ENCODE measurements at places on chromosomes 6 and 20.

- no peak for DNase-seq
Measured at GRCh38 chr20:15643713-15644112, 929.5 kb downstream of the KIF16B start.

GRCh38 chr20:34915749-34916455 lies 39.5 kb downstream of the ACSS2 start:
- no peak for DNase-seq

GRCh38 chr20:32155017-32155981 lies 45.8 kb downstream of the TM9SF4 start:
- no peak for DNase-seq

DNA sequence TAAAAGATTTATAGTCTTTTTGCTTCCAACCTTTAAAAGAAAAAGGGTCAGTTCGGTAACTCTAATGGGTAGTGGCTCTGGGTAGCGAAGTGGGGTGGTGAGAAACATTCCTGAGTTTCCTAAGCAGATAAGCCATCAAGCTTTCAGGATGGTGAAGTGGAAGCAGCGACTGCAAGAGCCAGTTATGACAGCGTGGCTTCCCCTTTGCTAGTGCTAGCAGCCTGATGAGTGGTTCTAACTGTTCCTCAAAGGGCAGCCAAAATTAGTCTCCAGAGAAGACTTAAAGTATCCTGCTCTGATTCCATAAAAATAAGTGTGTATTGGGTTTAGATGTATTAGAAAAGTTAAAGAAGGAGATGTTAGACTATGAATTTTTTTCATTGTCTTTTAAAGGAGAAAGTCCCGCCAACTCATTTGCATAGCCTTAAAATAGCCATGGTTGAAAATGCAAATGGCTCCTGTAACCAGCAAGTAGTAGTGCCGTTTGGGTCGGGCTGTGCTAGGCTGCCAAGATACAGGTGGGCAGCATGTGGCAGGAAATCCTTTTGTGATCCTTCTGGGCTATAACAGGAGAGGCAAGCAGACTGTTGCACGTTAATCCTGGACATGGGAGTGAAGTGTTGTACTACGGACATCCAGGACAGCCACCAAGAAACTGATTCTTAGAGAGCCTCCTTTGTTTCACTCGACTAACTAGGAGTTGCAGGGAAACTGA lies 18.0 kb downstream of the ELOVL2 start:
- no peak for DNase-seq

GRCh38 chr6:143368426-143368825 lies 82.1 kb downstream of the ADAT2 start:
- DNase-seq, result no peak

GRCh38 chr6:20444786-20445271 lies 43.1 kb downstream of the E2F3 start:
- no peak for DNase-seq

- DNase-seq, result no peak
Measured at GRCh38 chr6:139863346-139863745, 488.9 kb upstream of the CITED2 start.

DNA sequence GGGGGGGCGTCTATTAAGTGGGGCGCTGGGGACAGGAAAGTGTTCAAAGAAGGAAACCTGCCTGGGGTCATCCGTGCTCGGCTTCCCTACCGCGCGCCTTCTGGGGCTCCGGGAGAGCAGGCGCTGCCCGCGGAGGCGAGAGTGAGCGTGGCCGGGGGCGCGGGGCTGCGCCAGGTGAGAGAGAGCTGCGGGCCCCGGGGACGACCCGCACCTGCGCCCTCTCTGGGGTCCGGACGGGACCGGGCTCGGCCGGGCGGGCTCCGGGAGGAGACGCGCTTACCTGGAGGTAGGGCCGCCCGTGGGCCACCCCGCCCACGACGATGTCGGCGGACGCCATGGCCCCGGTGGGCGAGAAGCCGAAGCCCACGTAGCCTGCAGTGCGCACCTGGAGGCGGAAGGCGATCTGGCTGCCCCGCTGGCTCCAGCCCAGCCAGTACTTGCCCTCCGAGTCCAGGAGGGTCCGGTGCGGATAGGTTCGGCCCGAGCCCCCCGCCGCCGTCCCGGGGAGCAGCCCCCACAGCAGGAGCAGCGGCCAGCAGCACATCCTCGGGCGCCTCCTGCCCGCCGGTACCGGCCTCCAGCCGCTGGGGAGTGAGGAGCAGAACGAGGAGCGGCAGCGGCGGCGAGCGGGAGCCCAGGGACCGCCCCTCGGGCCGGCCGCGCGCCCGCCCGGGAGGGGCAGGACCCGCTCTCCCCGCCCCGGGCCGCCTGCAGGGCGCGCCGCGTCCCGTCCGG lies at the start of gene MOXD1:
TSS of gene MOXD1 (minus strand) at position 593 of the 735 bp plus-strand sequence. CDS start at position 544, 49 bp downstream.
- no peak for DNase-seq

GRCh38 chr20:8002056-8002455 lies 17.5 kb downstream of the TMX4 start:
- no peak for DNase-seq

DNA sequence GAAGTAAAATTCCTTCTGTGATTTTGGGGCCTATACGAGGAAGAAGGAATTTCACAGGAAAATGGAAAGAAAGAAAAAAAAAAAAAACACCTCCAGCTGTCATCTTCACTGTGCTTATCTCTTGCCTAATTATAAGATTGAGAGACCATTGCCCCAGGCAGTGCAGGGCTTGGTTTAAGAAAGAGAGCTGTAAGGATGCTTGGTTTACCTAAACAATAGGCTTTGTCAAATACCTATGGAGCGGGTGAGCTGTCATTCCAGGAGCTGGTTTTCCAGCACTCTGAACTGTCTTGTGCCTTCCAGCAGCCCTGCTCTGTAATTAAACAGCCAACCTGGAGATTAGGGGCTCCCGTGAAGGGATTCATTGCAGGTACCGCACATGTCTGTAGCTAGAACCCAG lies 137.8 kb downstream of the EDN3 start:
- DNase-seq, result no peak

DNA sequence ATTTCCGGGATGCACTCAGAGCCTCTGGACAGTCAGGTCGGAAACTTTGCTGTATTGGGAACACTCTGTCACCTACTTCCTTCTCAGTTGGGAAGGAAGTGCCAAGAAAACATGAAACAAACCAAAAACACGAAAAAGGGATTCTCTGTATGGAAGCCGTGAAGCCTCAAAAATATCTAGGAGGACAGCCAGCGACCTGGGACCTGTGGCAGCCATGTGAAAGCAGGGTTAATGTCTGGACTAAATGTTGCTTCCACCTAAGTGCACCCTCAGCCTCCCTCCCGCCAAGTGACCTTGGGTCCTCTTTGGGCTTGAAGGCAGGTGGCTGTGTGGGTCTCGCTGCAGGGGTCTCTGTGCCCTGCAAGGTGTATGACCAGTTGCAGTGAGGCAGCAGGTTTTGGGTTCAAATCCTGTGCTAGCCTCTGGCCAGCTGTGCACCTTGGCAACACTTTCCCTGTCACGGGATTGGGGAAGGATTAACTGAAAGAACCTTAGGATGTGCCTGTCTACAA lies 851 bp downstream of the MAVS start:
- DNase-seq, result no peak

GRCh38 chr20:58700121-58700821 lies 7.7 kb downstream of the NPEPL1 start:
- DNase-seq, result no peak

- no peak for DNase-seq
Measured at GRCh38 chr6:32114796-32115195, 5.7 kb upstream of the TNXB start.

DNA sequence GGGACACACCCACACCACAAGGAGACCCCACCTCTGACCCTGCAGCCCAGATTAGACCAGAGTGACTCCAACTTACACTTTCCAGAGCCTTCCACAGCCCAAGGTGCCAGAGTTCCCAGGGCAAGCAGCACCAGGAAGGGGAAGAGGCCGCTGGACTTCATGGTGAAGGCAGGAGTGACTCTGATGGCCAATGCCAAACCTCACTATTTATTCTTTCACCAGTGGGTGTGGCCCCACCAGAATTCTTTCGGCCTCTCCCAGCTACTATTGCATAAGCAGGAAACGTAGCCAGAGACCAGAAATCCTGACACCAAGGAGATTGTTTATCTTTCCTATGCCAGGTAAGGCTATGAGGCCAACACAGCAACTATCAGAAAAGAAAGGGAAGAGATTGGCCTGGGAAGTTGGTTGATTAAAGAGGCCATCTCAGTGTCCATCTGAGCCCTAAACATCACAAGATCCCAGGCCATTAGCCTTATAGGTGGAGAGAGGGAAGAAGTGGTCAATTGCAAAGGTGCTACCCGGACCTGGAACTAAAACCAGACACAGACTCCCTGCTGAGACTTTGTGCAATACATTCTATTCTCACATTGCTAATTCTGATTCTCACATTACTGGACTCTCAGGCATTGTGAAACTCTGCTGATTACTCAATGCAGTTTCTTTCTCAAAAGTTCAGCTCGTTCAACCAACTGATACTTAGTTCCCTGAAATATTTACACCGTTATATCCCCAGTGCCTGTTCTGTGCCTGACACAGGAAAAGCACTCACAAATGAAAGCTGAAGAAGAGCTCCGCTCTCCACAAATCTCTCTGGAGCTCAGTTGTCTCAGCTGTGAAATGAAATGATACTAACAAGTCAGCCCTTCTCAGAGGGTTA lies at the start of gene SLPI:
TSS of gene SLPI (minus strand) at position 182 of the 880 bp plus-strand sequence. CDS start at position 161, 21 bp downstream.
- no peak for DNase-seq

DNA sequence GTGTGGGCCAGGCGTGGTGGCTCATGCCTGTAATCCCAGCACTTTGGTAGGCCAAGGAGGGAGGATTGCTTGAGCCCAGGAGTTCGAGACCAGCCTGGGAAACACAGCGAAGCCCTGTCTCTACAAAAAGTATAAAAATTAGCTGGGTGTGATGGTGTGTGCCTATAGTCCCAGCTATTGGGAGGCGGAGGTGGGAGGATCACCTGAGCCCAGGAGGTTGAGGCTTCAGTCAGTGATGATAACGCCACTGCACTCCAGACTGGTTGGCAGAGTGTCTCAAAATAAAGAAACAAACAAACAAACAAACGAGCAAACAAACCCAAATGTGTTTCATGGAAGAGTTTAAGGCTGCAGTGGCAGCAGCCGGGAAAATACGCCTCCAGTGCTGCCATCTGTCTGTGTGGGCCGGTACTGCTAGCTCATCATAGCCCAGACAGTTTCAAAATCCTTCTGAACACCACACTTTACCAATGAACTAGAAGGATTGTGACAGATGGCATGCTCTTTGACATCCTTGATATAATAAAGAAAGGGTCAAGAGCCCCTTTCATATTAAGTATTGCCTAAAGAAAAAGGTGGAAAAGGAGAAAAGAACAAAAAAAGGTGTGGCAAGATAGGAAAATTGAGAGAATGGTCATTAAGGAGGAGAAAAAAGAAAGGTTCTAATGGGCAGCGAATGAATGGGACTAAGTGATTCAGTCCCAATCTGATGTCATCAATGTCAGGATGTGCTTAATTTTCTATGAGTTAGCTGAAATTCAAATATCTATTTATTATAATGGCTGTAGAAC lies 298.6 kb downstream of the SYNE1 start:
- peak; percentile 18 for DNase-seq

- no peak for DNase-seq
Measured at GRCh38 chr20:46967646-46968045, 73.0 kb downstream of the EYA2 start.

GRCh38 chr20:44066645-44067606 lies 120.1 kb downstream of the JPH2 start:
- DNase-seq, result no peak

DNA sequence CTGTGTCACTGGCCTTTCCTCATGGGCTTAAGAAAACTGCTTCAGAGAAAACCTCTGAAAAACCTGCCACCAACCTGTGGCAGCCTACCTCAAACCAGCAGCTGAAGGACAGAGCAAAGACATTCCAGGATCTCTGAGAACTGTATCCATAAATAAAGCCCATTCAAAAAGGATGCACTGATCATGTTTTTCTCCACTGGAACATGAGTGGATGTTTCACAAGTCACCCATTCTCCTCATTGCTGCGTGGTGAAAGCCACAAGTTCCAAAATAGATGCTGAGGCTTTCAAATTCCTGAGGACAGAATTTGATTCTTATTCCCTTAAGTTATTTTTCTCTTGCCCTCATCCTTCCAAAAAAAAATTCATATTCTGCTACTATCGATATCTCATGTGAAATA lies 280.6 kb downstream of the KHDC1L start:
- DNase-seq, result no peak

DNA sequence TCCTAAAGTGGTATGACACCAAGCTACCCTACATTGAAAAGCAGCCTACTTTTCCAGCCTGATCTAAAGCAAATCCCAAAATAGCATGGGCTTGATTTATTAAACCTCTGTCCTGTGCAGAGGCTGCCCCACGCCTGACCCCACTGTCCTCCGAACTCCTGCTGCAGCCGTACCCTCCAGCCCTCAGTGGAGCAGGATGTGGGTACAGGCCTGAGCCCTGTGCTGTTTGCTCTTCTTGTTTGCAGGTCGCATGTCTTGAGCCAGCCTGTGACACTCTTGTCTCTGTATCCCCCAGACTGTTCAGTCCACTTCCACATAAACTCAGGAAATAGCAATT lies 61.2 kb downstream of the RPP40 start:
- DNase-seq, result no peak

GRCh38 chr20:9617940-9618339 lies 103.5 kb downstream of the LAMP5 start:
- DNase-seq, result no peak

DNA sequence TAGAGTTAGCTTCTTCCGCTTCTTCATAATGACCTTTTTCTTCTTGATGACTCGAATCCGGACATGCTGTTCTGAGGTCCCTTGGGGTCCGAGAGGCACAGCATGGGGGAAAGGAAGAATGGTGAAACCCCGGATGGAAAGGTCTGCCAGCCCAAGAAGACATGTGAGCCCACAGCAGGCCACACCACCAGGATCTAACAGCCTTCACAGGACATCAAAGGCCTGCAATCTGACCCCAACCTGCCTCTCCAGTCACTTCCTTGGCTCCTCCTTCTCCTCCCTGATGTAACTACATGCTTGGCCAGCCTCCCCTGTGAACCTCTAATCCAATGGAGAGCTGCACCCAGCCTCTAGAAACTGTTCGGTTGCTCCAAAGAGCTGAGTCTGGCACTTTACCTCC lies 1.6 kb downstream of the CPXM1 start:
- no peak for DNase-seq

DNA sequence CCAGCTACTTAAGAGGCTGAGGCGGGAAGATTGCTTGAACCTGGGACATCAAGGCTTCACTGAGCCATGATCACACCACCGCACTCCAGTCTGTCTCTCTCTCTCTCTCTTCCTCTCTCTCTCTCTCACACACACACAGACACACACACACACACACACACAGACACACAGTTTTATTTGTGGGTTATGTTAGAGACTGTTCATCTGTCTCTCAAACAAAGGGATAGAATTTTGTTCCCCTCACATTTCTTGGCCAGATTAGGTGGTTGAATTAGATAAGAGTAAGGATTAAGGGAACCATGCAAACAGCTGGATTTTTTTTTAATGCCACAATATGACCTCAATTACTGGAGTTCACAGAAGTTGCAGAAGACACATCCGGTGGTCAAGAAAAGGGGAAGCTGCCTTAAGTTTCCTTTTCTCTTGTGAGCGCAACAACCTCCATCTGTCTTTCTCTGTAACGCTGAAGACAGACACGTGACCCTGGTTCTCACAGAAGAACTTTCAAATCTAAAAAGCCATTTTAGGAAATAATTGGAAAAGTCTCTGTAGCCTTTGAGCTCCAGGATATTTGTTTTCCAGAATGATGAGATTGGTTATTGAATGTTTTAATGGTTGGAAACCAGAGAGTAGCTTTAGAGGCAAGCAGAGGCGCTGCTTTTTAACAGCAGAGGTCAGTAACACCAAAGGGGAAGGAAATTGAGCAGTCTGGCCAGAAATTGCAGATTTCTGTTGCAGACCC lies 32.9 kb upstream of the LGSN start:
- no peak for DNase-seq
